ENCODE measurements at places on chromosomes 2 and 18.

GRCh38 chr18:23967321-23968089, 47.0 kb upstream of the TTC39C start:
- DNase-seq, result no peak

- DNase-seq, result no peak
These were observed 48.2 kb downstream of the CABYR start for GRCh38 chr18:24187049-24187448.

GRCh38 chr2:66836851-66837250, 401.9 kb downstream of the MEIS1 start:
- DNase-seq, result no peak

DNA sequence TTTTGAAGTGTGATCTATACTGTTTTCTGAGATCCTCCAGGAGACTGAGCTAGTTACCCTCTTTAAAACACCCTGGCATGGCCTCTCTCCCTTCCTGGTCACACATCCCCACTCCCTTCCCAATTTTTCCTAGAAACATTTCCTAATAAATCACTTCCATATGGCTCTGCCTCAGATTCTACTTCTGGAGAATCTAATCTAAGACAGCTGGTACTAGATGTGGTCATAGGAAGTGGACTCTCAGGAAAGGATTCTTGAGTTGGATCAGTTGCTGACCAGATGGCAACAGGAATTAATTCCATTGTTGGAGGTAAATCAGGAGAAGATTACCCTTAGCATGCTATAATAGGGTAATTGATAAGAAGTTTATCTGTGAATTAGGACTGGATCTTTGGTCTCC, 310.5 kb downstream of the SATB2 start:
- no peak for DNase-seq

GRCh38 chr2:175806125-175806490, 196.0 kb downstream of the LNPK start:
- no peak for DNase-seq

- DNase-seq, result no peak
These were observed 131.5 kb downstream of the SOCS6 start for GRCh38 chr18:70420146-70420898.

- DNase-seq, result no peak
These were observed 37.6 kb upstream of the ACKR3 start for GRCh38 chr2:236531996-236532395.

DNA sequence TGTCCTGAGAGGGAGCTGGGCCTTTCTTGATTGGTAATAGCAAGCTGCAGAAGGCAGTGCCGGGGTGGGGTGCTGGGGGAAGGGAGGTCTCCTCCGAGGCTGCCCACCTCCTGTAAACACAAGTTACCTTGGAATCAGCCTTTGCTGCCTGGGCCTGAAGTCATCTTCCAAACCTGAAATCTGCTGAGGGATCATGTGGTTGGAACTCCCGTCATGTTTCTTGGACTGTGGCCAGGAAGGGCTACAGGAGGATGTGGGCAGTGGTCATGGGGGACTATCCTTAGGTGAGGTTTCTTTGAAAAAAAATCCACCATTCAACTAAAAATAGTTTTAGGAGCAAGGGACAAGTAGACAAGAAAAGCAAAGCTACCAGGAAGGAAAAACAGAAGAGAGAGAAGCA, 74.2 kb downstream of the CDK15 start:
- DNase-seq, result no peak

DNA sequence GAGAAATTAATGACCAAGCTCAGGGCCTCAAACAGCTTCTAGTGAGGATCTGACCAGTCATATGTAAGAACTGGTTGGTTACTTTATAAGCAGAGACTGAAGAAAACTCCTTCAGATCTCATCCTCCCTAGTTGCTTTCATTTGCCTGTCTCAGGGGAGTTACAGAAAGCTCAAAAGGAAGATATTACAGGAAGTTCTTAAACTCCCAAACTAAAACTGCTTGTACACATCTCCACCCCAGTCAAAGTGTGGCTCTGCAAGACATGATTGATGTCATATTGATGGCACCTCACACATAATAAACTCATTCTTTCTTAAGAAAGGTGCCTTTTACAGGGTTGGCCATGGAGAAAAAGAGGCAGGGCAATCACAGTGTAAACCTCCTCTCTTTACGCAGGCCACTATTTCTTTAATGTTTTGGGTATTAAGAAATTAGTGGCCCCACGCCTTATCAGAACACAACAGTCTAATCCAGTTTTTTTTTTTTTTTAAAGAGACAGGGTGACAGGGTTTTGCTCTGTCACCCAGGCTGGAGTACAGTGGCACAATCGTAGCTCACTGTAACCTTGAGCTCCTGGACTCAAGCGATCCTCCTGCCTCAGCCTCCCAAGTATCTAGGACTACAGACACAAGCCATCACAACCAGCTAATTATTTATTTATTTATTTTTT, 62.6 kb upstream of the STK17B start:
- DNase-seq, result no peak

- DNase-seq, result no peak
These were observed 35.7 kb upstream of the ALPP start for GRCh38 chr2:232342635-232343565.

DNA sequence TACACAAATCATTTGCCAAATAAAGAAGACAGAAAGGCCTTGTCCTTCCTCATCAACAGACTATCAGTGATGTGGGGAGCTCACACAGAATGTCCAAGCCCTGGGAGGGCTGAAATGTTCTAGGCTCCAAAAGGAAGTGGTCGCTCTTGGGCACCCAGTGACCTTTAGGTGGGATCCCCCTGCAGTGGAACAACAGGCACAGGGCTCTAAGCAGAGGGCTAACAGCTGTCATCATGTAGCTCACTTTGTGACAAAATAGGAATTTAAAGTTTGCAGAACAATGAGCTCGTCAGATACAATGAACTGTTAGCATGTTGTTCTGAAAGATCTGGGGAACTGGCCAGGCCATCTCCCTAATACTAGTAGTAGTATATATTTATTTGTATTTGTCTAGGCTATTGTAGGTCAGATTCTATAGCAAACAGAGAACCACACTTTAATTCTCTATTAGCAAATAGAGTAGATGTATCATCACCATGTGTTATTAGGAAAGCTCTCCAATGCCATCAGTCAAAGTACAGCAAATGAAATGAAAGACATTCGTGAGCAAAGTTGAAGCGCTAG, 151.5 kb upstream of the MAP3K20 start:
- no peak for DNase-seq

DNA sequence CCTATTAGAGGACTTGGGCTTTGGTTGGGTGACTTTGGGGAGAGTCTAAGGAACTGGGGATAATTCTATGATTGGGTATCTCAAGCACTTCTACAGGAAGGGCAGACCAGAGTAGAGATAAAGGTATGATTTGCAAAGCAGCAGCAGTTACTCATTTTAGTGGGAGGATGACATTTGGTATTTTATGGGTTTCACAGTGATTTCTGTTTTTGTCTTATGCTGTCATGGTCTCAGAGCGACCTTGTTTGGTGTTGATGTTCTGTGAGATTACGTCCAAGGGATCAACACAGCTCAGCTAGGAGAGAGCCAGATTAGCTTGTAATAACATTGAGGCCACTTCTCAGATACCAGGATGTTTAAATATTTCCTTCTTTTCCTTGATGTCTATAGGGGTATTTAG, 18.2 kb downstream of the TTR start:
- DNase-seq, result no peak

GRCh38 chr2:148794558-148794957, 80.5 kb upstream of the KIF5C start:
- DNase-seq, result no peak

- DNase-seq, result no peak
These were observed 2.0 kb downstream of the ZNF521 start for GRCh38 chr18:25349926-25350487.

- DNase-seq, result no peak
These were observed 308.5 kb downstream of the GBX2 start for GRCh38 chr2:235859651-235860050.
